Psoas muscle (tissue), 8 donors: ENCODE measurements at places on chromosomes 11 and 22. TPM values are rescaled to one million over a fixed set of nuclear protein-coding genes. Genes with fewer than 3 reads are reported as not detected.

Gene KCNK4
- total RNA-seq, result not detected

Gene UCP3
- 299 TPM for total RNA-seq

Gene PCNX3
- 8.9 TPM for total RNA-seq

Gene SLC7A4
- total RNA-seq, result 0.08 TPM

Gene FOLR1
- total RNA-seq, result not detected

Gene HDAC10
- total RNA-seq, result 14.9 TPM

Gene PAX6
- total RNA-seq, result not detected
